ENCODE measurements at places on chromosomes 11 and 22. TPM values are rescaled to one million over a fixed set of nuclear protein-coding genes. Genes with fewer than 3 reads are reported as not detected.
A peak's percentile ranks its signal among the peaks of the same experiment; 100 is the strongest.

- no peak for DNase-seq
- H3K27me3 ChIP-seq: peaks cover 36% of the 10 kb centered on the region
- H3K4me3 ChIP-seq: no peak overlapping the region
- H3K27ac ChIP-seq: no peak overlapping the region
- H3K36me3 ChIP-seq: no peaks in the 10 kb centered on the region
- no peaks in the 10 kb centered on the region for H3K4me1 ChIP-seq
Observed at GRCh38 chr22:37552524-37553163, 7.6 kb upstream of the CDC42EP1 start.

The OR51I1 gene
- not detected for total RNA-seq

GRCh38 chr11:59810911-59811259 lies 307 bp upstream of the MRPL16 start:
- no peaks in the 10 kb centered on the region for H3K27me3 ChIP-seq
- peak overlapping the region; percentile 95 for H3K4me3 ChIP-seq
- H3K36me3 ChIP-seq: peaks cover 12% of the 10 kb centered on the region
- no peak for DNase-seq
- peaks cover 34% of the 10 kb centered on the region for H3K4me1 ChIP-seq
- peak overlapping the region; percentile 96 for H3K27ac ChIP-seq

The FOSL1 gene
- total RNA-seq: 18.8 TPM

The MS4A3 gene
- not detected for total RNA-seq

The ZNF280B gene
- 4.5 TPM for total RNA-seq

The RGL4 gene
- 22.9 TPM for total RNA-seq

DNA sequence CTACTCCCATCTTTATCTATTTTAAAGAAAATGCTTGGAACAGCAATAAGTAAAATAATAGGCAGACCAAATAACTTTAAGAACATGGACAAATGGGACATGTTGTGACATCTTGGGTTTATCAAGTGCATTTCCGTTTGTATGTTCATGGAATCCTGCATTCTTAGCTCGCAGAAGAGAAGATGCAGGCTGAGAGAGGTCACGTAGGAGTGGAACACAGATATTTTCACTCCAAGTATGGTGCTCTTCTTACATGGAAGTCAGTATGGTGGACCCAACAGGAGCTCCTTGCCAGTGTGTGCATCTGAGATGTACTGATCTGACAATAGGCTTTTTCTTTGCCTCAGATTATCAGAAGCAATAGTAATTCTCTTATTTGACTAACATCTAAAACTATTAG lies 1.7 kb downstream of the E2F8 start:
- peak overlapping the region; percentile 58 for H3K4me3 ChIP-seq
- H3K4me1 ChIP-seq: peaks cover 20% of the 10 kb centered on the region
- no peak overlapping the region for H3K27ac ChIP-seq

DNA sequence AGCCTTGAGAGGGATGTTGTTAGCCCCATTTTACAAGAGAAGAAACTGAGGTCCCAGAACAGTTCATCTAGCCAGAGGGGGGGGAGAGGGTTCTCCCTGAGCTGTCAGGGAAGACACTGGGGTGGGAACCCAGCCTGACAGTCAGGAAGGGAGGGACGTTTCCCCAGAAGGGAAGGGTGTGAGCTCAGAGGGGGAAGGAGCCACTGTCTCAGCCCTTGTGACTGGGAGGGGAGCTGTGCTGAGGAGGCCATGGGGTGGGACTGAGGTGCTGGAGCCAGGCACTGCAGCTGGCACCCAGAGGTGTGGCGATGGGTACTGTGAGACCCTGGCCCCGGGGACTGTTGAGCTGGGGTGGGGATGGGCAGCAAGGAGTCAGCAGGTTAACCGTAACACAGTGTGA lies 35.7 kb downstream of the DAGLA start:
- no peak for DNase-seq
- no peaks in the 10 kb centered on the region for H3K36me3 ChIP-seq
- H3K4me1 ChIP-seq: no peaks in the 10 kb centered on the region

The ANO5 gene
- not detected for total RNA-seq

DNA sequence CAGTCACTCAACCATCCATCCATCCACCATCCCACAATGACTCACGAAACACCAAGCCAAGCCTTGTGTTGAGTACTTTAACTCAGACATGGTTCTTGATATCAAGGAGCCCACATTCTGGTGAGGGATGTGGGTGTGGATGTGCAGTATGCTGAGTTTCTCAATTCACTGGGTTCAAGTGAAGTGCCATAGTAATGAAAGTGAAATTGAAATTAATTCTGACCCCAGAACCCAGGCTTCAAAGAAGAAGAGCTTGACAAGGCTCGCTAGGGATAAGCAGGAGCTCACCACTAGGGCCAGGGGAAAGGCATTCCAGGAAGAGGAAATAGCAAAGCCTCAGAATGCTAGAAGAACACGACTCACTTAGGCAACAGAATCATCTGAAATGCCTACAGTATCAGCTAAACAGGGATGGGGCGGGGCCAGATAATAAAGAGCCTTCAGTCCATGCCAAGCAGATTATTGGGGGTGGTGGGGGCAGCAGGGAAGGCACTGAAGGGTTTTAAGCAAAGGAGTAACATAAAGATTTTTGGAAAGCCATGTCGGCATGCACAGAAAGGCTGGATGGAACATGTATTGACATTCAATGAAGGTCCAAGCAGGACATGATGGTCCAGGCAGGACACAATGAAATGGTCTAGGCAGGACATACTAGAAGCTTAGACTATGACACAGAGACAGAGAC lies 37.2 kb downstream of the RTL6 start:
- H3K4me1 ChIP-seq: peaks cover 39% of the 10 kb centered on the region
- peaks cover 6% of the 10 kb centered on the region for H3K36me3 ChIP-seq
- DNase-seq: peak; percentile 10
- H3K4me3 ChIP-seq: no peak overlapping the region
- H3K27ac ChIP-seq: no peak overlapping the region

GRCh38 chr22:17891481-17892167 lies 117.4 kb upstream of the BID start:
- DNase-seq: no peak
- no peaks in the 10 kb centered on the region for H3K4me1 ChIP-seq
- no peak overlapping the region for H3K4me3 ChIP-seq
- H3K36me3 ChIP-seq: peaks cover 15% of the 10 kb centered on the region

The MYOD1 gene
- total RNA-seq: not detected

DNA sequence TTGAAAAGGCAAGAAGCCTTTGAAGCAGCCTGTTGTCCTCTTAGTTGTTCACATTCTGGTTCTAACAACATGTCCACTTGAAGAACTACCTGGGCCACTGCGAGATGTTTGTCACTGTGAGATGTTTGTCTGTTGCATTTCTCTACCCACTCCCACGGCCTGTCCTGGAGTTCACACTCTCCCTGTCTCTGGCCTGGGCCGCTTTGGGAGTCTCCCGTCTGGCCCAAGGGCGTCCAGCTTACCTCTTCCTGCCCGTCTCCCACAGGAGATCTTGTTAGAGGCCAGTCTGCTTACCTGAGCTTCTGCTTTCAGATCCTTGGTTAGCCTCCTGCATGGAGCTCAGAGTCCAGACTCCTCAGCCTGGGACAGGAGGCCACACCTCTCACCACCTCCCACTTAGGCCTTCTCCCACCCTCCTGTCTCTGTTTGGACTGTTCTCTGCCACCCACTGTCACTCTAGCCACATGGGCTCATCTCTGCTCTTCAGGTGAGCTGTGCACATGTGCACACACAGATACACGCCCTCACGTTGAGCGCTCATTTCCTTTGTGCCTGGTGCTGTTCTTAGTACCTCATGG lies 66.0 kb downstream of the TBC1D22A start:
- DNase-seq: no peak
- peaks cover 21% of the 10 kb centered on the region for H3K36me3 ChIP-seq
- no peaks in the 10 kb centered on the region for H3K27me3 ChIP-seq
- peaks cover 24% of the 10 kb centered on the region for H3K4me1 ChIP-seq
- H3K4me3 ChIP-seq: no peak overlapping the region

- DNase-seq: no peak
- H3K4me3 ChIP-seq: no peak overlapping the region
- H3K27me3 ChIP-seq: peaks cover 8% of the 10 kb centered on the region
- H3K4me1 ChIP-seq: no peaks in the 10 kb centered on the region
- no peak overlapping the region for H3K27ac ChIP-seq
Observed at GRCh38 chr11:19602891-19603290, 109.7 kb upstream of the NAV2 start.

GRCh38 chr11:46330563-46331281 lies 16.5 kb upstream of the DGKZ start:
- no peak for DNase-seq
- H3K27me3 ChIP-seq: peaks cover 8% of the 10 kb centered on the region
- peak overlapping the region; percentile 29 for H3K27ac ChIP-seq
- H3K36me3 ChIP-seq: no peaks in the 10 kb centered on the region
- peak overlapping the region; percentile 66 for H3K4me3 ChIP-seq

GRCh38 chr22:24894998-24895397 lies 51.5 kb downstream of the LHFPL7 start:
- no peak overlapping the region for H3K4me3 ChIP-seq
- no peaks in the 10 kb centered on the region for H3K27me3 ChIP-seq
- no peaks in the 10 kb centered on the region for H3K4me1 ChIP-seq
- H3K27ac ChIP-seq: no peak overlapping the region
- no peaks in the 10 kb centered on the region for H3K36me3 ChIP-seq

All from activated T-cell treated with anti-CD3 and anti-CD28 coated beads, Interleukin-2, amount 50 U/mL, for 72 hours (primary cell).